Right renal cortex interstitium (tissue), 3 donors: ENCODE measurements at places on chromosomes 5 and 9.

DNA sequence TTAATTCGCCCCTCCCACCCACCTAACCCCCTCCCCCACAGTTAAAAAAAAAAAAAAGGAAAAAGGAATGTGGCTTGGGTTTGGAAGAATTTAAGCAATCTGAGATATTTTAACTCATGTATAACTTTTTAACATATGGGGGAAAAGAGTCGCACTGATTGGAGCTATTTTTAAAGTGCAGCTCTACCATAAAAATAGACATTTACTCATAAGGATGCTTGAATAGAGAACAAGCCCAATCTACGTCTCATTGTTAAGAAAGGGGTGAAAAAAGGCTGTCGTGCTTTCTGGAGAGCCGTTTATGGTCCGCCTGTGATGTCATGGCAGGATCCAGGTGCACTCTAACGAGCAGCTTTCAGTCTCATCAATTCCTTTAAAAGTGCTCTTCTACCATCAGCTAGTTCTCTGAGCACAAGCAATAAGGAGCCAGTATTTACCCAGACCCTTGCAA is 142.4 kb downstream of the ELAVL2 start:
- no peak for DNase-seq

DNA sequence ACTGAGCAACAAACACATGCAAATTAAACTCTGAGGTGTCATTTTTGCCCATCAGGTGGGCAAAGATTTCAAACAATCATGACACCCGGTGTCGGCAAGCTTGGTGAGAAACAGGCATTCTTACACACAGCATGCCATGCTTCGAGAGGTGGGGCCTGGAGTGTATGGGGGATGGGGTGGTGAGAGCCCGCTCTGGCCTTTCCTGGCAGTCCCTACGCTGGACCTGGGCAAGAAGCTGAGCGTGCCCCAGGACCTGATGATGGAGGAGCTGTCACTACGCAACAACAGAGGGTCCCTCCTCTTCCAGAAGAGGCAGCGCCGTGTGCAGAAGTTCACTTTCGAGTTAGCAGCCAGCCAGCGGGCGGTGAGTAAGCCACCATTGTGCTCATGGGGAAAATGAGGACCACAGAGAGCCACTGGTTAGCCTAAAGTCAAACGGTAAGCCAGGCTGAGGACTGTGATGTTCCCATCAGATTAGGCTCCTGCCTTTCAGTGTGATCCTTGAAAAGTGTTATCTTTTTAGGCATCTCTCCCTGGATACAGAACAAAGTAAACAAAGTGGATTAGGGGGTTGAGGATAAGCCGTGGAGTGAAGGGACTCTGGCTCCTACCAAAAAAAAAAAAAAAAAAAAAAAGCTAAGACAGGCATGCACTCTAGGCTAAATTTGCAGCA is 9.4 kb downstream of the MYOZ3 start:
- DNase-seq = no peak

DNA sequence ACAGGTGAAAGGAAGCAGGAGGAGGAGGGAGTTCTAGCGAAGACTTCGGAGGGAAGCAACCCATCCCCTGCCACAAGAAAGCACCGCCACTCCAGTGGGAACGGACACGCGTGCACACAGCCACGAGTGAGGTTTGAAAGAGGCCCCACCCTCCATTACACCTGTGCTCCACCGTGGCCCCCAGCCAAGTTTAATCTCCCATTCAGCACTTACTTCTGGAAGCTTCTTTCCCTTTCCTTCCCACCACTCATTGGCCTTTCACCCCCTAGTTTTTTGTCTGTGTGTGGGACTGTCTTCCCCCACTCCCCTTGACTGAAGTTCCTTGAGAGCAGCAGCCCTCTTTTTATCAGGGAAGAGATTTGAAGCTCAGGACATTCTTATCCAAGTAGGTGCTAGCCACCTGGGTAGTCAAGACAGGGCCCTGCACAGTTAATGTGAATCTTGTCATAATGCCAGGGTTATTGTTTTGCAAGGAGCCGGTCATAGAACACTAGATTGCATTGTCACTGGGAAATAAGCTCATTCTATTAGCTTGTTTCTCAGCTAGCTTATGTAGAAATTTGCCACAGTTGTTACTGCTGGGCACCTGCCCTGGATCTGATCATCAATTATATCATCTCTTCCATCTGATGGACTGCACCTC is 256.0 kb downstream of the DOCK8 start:
- no peak for DNase-seq

DNA sequence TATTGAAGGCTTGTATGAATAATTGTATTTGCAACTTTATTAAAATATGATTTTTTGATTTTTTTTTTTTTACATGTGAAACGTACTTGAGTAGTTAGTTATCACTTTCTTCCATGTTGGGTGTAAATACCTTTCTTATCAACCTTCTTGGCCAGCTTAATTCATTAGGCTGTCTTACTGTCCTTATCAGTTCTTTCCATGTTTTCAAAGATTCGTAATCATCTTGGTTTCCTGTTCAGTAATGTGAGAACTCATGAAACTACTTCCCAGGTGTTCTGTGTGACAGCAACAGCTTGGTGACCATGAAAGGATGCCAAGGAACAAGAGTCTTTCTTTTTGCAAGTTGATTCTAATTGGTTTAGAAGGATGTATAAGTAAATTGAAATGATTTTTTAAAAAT is 100.0 kb downstream of the ADGRV1 start:
- no peak for DNase-seq
